ENCODE measurements at places on chromosomes 13 and 19. TPM values are rescaled to one million over a fixed set of nuclear protein-coding genes. Genes with fewer than 3 reads are reported as not detected.

GRCh38 chr13:71474936-71475335 is 392.1 kb downstream of the DACH1 start:
- DNase-seq: no peak

- no peak for DNase-seq
Measured at GRCh38 chr19:55694656-55695491, 19.8 kb downstream of the EPN1 start.

DNA sequence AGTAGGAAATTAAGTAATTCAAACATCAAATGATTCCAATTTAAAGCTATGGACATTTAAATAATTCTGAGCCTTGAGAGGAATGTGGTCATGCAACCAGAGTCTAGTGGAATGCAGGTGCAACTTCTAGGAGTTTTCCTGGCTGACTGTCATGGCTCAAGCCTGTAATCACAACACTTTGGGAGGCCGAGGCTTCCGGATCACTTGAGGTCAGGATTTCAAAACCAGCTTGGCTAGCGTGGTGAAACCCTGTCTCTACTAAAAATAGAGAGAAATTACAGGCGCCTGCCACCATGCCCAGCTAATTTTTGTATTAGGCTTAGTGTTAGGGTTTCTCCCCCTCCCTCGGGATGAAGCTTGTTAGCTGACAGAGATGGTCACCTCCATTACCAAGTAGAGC is 6.4 kb downstream of the ZNF808 start:
- DNase-seq: peak; percentile 30

The NOVA2 gene
- total RNA-seq: 5.8 TPM

DNA sequence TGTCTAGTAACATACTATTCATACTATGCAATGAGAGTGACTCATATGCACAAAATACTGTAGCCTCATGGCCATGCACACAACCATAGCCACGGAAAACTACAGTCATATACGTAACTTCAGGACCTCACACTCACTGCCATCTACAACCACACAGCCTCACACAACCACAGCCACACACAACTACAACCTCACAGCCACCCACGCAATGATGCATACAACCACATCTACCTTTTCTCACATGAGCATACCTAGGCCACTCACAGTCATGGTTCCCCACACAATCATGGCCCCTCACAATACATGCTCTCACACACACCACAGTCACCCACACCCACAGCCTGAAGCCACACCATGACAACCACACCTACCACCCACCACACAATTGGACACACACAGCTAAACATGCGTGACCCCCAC is 8.7 kb upstream of the TNFSF14 start:
- no peak for DNase-seq

- no peak for DNase-seq
Measured at GRCh38 chr13:109287553-109287952, 498.8 kb downstream of the IRS2 start.

The SIGLECL1 gene
- not detected for total RNA-seq

GRCh38 chr19:31470229-31470939 is 121.1 kb upstream of the TSHZ3 start:
- DNase-seq: no peak

- DNase-seq: no peak
Measured at GRCh38 chr13:63631006-63631405, 2215.4 kb upstream of the PCDH20 start.

- no peak for DNase-seq
Measured at GRCh38 chr13:95073747-95074311, 227.4 kb downstream of the ABCC4 start.
